ENCODE measurements at places on chromosomes 16 and 17.

DNA sequence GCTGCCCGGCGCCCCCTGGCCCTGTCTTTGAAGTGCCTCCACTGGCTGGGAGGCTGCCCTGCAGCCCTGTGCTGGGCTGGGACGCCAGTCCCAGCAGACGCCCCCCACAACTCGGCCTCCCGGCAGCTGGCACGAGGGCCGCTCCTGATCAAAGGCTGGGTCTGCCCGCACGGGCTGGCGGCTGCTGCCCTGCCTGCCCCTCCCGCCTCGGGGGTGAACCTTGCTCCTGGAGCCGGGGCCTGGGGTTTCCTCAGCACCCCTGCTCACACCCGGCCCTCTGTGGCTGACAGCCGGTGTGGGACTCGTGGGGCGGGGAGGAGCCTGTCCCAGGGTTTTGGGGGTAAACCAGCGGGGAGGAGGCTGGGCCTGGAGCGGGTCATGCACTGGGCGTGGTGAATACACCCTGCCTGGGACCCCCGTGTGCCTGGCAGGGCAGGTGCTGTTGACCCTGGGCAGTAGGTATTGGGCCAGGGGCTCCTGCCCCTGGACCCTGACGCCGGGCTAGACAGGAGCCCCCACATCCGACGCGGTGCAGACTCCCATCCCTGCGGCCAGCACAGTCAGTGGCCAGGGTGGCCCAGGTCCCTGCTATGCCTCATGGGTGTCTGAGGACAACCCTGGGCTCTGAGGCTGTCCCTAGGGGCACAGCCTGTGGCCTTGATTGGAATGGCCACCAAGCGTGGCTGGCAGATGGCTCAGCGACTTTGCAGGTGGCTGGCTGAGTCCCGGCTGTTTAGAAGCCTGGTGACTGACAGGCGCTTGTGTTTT, 21.7 kb downstream of the CENPX start:
- no peak for DNase-seq

GRCh38 chr16:20830372-20830771, 24.0 kb downstream of the REXO5 start:
- no peak for DNase-seq

DNA sequence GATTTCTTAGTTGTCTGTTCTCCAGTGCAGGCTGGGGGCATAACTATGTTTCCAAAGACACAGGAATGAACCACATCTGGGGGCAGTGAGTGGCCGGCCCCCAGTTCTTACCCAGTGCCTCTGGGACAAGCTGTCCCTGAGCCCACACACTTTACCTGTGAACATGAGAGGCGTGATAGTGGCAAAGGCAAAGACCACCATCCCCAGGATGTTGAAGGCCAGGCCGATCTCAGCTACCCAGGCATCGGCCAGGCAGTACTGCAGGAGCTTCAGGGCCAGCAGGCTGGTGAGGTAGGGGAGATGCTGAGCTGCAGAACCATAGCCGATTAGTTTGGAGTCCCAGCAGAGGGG, 1.6 kb downstream of the SLC46A1 start:
- DNase-seq: no peak

DNA sequence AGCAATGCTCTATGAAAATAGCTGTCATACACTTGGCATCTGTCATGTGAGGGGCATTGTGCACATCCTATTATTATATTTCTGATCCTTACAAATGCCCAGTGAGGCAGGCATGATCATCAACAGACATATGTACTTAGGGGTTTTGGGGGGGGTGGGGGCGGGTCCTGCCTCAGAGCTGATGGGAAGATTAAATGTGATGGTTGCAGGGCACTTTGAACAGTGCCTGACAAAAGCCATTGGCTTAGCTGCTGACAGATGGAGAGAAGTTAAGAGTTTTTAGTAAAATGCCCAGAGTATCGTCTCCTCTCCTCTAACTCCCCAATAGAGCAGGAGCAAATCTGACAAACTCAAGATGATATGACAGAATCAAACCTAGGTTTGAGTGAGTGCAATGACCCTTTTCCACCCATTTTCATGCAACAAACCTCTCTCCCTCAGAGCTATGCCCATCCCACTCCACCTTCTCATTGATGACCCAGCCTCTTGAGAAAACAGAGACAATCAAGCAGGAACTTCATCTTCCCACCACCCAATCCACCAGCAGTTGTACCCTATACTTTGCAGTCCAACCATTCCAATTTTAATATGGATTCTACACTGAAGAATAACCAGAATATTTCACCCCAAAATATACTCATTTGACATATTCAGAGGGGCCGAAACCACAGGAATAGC, 4.8 kb downstream of the KLHL11 start:
- DNase-seq: no peak

- no peak for DNase-seq
These were observed 18.4 kb downstream of the PARN start for GRCh38 chr16:14611660-14612059.

DNA sequence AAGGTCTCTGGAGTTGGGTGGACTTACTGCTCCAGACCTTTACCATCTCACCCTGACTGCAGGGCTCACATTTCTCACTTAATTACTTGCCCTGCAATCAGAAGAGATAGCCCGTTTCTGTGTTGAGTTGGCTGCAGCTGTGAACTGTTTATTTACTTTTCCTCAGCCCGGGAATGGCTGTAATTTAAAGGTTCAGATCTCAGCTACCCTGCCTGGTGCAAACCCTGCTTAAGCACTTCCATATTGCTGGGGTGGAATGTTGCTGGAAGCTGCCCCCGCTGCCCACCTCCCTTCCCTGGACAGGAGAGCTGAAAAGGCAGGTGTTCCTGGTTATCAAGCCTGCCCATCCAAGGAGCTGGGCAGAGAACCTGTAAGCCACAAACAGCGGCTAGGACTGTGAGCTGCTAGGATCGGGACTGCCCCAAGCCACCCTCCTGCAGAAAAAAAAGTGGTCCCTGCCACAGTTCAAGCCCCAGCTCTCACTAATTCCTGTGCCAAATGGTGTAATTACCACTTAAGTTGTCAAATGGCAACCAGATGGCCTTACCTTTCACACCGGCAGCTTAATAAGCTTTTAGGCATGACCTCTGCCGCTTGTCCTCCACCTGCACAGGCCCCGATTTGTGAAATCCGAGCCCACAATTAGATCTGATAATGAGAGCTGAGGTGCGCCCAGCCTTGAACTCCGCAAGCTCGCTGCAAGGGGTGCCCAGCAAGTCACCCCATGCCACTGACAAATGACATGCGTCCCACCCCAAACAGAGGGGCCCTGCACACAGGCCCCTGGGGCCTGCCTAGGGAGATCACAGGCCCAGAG, 269.8 kb downstream of the C16orf95 start:
- DNase-seq: peak; percentile 16

DNA sequence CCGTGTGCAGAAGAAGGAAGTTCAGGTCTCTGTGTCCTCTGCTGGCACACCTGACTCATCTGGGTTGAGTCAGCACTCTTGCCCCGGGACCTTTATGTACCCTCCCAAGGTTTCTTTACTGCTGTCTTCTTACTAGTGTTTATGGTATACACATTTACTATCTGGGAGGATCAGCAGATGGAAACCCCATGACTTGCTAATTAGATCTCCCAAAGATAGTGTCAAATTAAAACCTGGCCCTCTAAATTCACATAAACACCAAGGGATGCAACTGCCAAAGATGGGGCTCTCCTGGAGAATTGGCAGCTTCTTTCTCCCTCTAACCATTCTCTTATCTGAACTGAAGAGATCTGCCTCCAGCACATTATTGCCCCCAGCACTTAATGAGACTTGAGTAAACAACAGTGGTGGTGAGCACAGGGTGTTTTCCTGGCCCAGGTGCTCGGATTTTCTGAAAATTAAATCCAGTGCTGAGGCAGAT, 718.1 kb upstream of the SOX9 start:
- DNase-seq: no peak

GRCh38 chr16:21274172-21274726, 3.8 kb downstream of the CRYM start:
- no peak for DNase-seq

DNA sequence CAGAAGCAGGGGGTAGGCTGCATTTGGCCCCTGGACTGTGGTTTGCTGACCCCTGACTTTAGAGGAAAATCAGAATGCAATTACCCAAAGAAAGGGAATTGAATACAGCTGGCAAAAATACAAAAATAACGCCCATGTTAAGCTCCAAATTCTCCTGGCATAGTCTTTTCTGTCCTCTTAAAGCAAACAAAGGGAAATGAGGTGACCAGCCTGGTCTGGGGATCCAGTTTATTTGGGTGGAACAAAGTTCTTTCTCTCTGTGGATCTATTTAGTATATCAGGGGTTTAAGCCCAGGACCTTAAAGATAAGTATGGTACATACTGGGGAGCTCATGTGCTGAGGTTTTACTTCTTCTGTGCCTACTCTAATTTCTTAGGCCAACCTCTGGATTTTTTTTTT, 23.5 kb downstream of the DNAJA2 start:
- DNase-seq: no peak

DNA sequence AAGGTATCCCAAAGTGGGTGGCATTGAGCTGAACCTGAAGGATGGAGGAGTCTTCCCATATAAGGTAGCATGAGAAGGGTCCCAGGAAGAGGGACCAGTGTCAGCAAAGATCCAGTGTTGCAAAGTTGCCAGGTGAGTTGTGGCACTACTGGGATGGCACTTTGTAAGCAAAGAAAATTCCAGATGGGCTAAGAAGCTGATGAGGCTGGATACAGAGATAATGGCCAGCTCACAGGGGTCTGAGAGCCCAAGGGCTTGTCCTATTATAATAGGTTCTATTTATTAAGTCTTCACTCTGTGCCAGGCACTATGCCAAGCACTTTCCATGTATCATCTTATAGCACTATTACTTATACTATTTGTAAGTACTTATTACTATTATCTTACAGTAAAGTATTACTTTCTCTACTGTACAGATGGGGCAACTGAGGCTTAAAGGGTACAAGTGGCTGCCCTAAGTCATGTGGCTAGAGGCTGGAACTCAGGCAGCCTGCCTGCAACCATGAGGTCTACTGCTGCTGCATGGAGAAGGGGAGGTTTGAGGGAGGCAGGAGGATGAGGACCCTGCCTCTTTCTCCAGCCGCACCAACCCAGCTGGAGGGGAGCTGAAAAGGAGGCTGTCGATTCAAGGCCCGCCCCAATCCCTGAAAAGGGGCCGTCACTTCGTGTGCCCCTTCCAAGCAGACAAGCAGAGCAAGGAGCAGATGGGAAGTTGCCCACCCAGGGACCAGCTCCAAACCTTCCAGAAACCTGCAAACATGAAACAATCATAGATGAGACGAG, 86.5 kb downstream of the C16orf78 start:
- no peak for DNase-seq

DNA sequence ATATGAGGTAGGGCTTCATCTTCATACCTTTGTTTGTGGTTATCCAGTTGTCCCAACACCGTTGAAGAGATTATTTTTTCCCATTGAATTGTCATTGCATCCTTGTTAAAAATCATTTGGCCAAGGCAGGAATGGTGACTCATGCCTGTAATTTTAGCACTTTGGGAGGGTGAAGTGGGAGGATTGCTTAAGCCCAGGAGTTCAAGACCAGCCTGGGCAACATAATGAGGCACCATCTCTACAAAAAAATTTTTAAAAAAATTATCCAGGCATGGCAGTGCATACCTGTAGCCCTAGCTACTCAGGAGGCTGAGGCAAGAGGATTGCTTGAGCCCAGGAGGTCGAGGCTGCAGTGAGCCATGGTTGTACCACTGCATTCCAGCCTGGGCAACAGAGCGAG, 223.9 kb downstream of the TANC2 start:
- no peak for DNase-seq

- DNase-seq: no peak
These were observed 214.3 kb downstream of the IRX3 start for GRCh38 chr16:54072237-54072636.

DNA sequence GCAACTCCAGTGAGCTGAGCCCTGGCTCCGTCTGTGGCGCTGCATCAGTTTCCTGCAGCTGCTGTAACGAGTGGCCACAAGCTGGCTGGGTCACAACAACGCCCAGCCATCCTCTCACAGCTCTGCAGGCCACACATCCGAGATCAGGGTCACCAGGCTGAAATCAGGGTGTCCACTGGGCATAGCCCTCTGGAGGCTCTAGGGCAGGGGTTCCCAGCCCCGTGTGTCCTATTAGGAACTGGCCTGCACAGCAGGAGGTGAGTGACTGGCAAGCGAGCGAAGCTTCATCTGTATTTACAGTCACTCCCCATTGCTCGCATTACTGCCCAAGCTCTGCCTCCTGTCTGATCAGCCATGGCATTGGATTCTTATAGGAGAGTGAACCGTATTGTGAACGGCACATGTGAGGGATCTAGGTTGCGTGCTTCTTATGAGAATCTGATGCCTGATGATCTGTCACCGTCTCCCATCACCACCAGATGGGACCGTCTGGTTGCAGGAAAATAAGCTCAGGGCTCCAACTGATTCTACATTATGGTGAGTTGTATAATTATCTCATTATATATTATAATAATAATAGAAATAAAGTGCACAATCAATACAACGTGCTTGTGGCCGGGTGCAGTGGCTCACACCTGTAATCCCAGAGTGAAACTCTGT, 176.5 kb downstream of the SEC14L1 start:
- DNase-seq: no peak

- DNase-seq: no peak
These were observed 55.0 kb upstream of the ATP2A3 start for GRCh38 chr17:4019275-4019674.

DNA sequence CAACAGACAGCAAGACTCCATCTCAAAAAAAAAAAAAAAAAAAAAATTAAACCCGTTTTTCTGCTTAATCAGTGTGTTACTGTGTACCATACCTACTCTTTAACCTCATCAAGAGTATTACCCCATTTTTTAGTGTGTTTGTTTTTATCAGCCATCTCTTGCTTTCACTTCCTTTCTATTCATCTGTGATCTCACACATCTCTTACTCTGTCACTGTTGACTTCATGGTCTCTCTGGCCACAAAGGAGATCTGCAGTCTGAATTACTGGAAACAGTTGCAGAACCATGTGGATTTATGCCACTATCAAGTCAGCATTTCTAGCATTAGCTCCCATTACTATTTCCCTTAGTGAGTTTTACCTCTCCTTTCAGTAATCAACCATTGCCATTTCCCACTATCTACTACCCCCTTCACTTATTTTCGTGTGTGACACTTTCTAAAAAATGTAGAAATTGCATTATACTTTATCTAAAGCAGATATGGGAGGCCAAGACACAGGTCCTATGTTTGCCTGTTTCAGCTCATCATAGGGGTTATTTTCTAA, 20.1 kb downstream of the NDEL1 start:
- DNase-seq: no peak

DNA sequence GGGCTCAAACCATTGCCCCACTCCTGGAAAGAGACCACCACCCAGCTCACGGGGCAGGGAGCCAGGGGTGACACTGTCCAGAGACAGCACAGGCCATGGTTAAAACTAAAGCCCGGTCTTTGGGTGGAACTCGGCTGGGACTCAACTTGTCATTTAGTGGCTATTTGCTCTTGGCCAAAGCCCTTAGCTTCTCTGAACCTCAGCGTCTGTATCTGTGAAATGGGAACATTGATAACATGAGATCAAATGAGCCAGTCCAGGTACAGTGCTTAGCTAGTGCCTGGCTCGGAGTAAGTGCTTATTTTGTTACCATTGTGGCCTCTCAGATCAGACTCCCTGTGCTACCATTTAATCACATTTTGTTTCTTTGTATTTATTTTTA, 48.5 kb downstream of the RTN4RL1 start:
- DNase-seq: no peak

DNA sequence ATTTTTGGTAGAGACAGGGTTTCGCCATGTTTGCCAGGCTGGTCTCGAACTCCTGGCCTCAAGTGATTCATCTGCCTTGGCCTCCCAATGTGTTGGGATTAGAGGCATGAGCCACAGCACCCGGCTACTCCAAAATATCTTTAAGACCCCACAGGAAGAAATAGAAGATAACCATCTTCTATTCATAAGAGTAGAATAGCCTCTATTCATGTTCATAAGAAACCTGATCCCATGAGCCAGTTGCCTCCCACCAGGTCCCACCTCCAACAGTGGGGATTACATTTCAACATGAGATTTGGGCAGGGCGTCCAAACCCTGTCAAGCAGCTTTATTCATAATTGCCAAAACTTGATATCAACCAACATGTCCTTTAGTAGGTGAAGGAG, 13.9 kb upstream of the TMC7 start:
- no peak for DNase-seq
